ENCODE measurements at places on chromosomes 7 and 10.

DNA sequence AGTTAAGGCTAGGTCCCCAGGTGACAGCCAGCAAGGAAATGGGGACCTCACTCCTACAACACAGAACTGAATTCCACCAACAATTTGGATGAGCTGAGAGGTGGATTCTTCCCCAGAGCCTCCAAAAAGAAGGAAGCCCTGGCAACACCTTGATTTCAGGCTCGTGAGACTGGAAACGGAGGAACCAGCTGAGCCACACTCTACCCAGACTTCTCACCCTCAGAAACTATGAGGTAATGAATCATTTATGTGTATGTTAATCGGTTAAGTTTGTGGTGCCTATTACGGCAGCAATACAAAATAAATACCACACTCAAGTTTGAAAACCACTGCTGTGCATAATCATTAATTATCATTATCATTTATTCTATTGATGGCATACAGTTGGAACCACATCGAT, 532.4 kb upstream of the ANKRD30A start:
- no peak for DNase-seq

DNA sequence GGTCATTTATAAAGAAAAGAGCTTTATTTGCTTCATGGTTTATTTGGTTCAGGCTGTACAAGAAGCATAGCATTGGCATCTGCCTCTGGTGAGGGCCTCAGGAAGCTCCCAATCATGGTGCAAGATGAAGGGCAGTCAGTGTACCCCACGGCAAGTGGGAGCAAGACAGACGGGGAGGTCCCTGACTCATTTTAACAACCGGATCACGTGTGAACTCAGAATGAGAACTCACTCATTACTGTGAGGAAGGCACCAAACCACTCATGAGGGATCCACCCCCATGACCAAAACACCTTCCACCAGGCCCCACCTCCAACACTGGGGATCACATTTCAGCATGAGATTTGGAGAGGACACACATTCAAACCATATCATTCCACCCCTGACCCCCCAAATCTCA, 15.7 kb upstream of the CRYGN start:
- no peak for DNase-seq

GRCh38 chr7:101094376-101094775, 9.1 kb downstream of the TRIM56 start:
- no peak for DNase-seq

- DNase-seq, result peak; percentile 35
These were observed 30.2 kb upstream of the ANKRD2 start for GRCh38 chr10:97542169-97543024.

- DNase-seq, result no peak
These were observed 553.3 kb downstream of the MDFIC start for GRCh38 chr7:115475206-115475605.

DNA sequence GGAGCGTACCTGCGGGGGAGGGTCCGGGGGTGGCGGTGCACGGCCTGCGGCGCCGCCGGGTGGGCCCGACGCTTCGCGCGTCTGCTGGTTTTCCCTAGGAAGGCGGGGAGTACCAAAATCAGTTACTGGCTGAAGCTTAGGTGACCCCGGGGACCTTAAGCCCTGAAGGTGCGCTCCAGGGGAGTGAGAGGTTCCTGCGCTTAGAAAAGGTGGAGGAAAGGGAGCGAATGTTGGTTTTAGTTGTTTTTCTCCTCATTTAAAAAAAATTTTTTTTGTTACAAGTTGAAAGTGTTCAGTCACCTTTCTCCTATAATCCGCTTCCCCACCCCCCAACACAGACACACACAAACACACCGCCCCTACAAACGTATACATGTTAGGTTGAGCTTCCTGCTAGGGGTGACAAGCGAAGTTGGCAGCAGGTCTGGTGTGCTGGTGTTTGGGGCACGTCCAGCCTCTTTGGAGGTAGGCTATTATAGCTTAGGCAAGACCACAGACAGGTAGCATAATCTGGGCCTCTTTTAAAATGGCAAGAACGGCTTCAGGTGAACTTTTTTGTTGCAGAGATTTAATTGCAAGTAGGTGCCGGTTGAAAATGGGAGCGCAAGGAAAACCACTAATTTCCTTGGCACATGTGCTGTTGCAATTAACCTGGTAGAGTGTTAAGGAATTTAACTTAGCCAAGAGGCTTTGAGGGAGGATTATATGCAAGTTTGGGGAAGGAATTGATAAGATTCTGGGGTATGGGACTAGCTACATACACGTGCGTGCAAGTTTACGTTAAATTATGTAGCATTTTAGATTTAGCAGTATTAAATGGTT, 945 bp downstream of the ADD3 start:
- DNase-seq, result peak; percentile 37

DNA sequence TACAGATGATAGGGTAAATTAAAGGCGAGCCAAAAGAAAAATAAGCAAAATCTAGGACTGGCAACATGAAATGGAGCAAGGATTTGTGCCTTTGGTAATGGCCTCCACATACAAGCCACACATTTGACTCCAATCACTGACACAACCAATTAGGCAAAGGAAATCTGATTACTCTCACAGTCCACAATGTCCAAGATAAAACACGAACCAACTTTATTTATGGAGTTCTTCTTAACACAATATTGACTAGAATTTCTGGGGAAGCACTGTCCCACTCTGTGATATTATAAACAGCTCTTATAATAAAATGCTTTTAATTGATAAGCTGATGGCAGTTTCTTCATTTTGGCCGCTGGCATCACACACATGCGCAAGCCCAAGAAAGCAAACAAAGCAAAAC, 334.2 kb downstream of the ABCA13 start:
- no peak for DNase-seq

GRCh38 chr10:69757206-69757552, 44.5 kb upstream of the COL13A1 start:
- no peak for DNase-seq

DNA sequence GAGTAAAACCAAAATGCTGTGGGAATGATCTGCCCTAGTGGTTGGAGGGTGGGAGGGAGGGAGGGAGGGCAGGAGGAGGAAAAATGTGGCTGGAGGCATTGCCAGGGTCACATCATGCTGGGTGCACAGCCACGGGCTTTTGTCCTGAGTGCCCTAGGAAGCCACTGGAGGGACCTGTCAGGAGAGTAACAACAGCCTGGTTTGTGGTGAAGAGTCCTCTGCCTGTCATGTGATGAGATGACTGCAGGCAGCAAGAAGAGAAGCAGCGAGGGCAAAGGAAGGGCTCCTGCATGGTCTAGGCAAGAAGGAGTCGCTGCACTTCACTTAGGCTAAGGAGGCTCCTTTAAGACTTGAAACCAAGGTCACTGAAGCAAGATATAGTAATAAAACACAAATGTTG, 65.6 kb downstream of the PKD1L1 start:
- DNase-seq, result no peak

DNA sequence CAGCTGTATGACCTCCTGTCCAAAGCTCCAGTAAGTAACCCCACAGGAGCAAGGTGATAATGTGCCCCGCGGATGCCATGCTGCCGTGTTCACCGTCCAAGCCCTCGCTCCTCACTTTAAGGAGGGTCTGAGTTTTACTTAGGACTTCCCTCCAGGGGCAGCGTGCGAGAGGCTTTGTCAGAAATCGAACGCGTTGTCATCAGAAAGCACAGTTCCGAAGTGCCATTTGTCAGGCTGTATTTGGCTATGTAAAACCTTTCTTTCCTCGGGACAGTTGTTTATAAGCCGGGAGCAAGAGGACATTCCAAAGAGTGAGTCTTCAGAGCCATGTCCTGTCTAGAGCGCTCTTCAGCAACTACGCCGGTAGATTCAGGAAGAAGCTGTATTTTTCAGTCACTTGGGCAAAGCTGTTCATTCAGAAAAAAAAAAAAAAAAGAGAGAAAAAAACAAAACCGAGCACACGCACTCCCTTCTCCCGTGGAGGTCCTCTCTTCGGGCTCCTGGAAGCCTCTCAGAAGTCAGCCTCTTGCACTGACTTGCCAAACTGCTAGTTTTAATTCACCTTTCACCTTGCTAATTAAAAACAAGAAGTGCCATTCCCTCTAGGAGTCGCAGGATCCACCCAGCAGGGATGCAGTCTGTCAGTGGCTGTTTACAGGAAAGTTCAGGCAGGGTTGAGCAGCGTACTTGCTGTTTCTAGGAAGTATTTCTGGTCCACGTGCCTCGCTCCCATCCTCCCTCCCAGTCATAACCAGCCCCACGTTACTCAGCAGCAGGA, at the start of gene SEMA3E:
TSS of gene SEMA3E (minus strand) at position 676 of the 778 bp plus-strand sequence.
- no peak for DNase-seq

Measured in activated CD8-positive, alpha-beta memory T cell treated with anti-CD3 and anti-CD28 coated beads, Interleukin-2, amount 50 U/mL, for 4 hours (primary cell).